ENCODE measurements at places on chromosomes 7 and 10.

DNA sequence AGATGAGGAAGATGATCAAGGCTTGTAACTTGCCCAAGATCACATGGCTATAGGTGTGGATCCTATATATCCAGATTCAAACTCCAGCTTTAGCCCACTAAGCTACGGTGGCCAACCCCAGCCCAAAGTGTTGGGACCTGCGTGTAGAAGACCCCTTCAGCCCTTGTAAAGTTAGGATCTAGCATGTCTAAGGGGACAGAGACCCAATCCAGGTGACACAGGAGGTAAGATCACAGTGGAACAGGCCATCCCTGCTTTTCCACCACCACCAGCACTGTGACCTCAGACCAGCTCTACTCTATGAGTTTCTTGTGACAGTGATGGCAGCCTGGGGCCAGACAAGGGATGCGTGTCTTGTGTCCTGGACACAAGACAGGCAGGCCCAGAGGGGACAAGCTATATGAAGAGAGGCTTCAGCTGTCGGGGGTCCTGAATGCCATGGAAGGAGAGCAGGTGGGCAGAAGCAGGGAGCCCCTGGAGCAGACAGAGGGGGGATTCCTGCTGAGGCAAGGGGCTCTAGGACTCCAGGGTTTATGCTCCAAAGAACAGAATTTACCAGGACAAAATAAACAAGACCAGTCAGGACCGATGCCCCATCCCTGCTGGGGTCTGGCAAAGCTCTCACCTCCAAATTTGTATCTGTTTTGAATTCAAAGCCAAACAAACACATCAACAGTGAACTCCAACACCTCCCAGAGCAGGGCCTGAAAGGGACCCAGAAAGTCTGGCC, 10.4 kb downstream of the GPRIN2 start:
- DNase-seq, result no peak

GRCh38 chr7:115558161-115558560, 472.4 kb downstream of the TFEC start:
- no peak for DNase-seq

DNA sequence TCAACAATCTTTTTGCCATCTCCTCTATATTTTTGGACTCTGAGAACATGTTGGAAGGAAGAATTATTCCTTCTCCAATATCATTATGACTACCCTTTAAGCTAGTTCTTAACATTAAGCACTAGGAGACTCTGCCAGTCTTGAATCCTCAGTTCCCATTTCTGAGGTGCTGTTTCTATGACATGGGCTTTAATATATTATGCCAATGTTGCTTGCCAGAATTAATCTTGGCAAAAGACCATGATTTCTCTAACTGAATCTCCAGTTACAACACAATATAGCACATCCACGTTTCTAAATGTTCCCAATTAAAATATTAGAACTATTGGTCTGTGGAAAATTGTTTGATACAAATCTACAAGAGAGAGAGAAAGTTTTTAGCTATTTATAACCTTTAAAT, 250.0 kb downstream of the HGF start:
- no peak for DNase-seq

DNA sequence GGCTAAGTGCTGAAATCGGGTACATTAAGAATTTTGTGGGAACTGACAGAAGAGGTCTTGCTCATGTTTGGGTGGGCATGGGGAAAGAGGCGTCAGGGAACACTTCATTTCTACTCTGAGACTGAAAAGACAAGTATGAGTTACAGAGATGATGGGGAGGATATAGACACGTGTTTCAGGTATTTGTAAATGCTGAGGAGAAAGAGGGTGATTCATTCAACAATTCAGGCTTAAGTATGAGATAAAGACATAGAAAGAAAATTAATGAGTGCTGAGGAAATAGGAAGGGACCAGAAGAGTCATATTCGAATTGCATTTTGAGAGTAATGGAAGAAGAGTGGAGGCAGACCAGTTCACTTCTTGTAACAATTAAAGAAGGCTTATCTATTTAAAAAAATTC, 143.6 kb downstream of the HBP1 start:
- DNase-seq, result no peak

All from NCI-H524 (cell line).